ENCODE measurements at places on chromosomes 13 and 19.

GRCh38 chr19:27673986-27674385 lies 1539.0 kb downstream of the UQCRFS1 start:
- no peak for DNase-seq

GRCh38 chr13:81408647-81409046 lies 1067.7 kb upstream of the SPRY2 start:
- no peak for DNase-seq

DNA sequence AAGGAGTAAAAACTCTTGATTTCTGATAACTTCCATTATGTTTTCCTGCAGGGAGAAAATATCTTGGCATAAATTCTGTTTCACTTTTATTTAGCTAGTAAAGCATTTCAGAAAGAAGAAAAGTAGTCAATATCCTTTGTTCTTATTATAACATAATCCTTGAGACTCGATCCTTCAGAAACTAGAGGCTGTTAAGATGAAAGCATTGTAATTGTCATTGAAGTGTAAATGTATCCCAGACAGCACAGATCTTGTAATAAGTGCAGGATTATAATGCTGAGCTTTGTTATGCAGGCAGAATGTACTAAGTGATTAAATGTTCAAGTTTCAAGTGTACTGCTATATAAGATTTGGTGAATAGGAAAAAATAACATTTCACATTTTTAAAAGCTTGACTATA lies 225.2 kb upstream of the ATXN8OS start:
- DNase-seq: no peak

GRCh38 chr19:49430172-49430677 lies 5.0 kb downstream of the GFY start:
- no peak for DNase-seq

DNA sequence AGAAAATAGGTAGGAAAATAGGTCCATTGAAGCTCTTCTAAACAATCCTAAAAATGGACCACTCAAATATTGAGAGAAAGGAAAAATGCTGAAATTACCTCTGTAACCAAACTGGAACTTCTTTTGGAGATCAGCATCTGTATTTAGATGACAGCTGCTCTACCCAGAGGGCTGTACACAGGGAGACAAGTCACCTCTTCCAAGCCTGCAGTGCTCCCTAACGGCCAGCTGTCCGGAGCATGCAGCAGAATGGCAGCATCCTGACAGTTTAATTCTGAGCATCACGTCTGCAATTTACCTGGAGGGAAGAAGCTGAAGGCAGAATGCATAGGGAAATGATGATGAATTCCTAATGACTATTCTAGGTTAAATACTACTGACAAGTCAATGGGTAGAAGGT lies 62.8 kb upstream of the DIAPH3 start:
- no peak for DNase-seq

GRCh38 chr13:48979892-48980291 lies 4.2 kb downstream of the FNDC3A start:
- no peak for DNase-seq

- DNase-seq: no peak
Measured at GRCh38 chr19:12163826-12164225, 930 bp downstream of the ZNF136 start.

- no peak for DNase-seq
Measured at GRCh38 chr19:489418-490196, 6.7 kb upstream of the MADCAM1 start.

- DNase-seq: no peak
Measured at GRCh38 chr19:29964171-29964570, 22.1 kb downstream of the URI1 start.

- DNase-seq: no peak
Measured at GRCh38 chr19:13882836-13883235, 5.9 kb downstream of the NANOS3 start.

DNA sequence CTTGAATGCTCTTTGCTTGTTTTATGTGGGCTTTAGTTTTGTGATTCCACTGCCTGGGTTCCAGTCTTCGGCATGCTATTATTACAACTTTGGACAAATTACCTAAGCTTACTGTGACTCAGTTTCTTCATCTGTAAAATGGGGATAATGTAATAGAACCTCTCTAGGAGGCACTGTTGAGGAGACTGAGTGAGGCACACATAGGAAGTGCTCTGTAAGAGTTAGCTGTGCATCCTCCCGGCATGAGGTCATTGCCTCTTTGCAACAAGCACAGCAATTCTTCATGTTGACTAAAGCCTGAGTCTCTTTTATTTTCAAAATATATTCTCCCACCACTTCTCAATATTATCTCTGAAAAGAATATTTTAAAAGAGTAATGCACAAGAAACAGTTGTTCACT lies 227.4 kb downstream of the DLEU7 start:
- no peak for DNase-seq

- no peak for DNase-seq
Measured at GRCh38 chr13:79468819-79469218, 12.1 kb upstream of the NDFIP2 start.

GRCh38 chr13:110874508-110874960 lies 40.3 kb downstream of the ANKRD10 start:
- peak; percentile 31 for DNase-seq

- DNase-seq: no peak
Measured at GRCh38 chr13:23427342-23427843, 6.1 kb downstream of the SACS start.

- DNase-seq: no peak
Measured at GRCh38 chr13:110475550-110476219, 85.8 kb downstream of the RAB20 start.

GRCh38 chr13:22451327-22451741 lies 729.4 kb upstream of the SGCG start:
- no peak for DNase-seq

DNA sequence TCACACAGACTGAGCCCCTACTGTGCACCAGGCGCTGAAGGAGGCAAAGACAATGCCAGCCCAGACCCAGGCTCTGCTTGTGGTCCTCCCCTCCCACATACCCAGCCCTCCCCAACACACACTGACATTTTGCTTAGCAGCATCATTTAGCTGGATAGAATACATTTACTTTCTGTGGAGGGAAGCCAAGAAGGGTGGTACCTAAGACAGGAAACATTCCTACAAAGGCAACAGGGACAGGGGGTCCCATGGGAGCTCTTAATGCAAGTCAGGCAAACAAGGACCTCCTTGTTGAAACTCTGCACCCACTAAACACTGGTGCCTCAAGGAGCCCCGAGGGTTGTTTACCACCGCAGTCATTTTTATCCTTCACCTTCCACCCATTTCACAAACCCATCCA lies 77.0 kb upstream of the ZNF507 start:
- DNase-seq: no peak

DNA sequence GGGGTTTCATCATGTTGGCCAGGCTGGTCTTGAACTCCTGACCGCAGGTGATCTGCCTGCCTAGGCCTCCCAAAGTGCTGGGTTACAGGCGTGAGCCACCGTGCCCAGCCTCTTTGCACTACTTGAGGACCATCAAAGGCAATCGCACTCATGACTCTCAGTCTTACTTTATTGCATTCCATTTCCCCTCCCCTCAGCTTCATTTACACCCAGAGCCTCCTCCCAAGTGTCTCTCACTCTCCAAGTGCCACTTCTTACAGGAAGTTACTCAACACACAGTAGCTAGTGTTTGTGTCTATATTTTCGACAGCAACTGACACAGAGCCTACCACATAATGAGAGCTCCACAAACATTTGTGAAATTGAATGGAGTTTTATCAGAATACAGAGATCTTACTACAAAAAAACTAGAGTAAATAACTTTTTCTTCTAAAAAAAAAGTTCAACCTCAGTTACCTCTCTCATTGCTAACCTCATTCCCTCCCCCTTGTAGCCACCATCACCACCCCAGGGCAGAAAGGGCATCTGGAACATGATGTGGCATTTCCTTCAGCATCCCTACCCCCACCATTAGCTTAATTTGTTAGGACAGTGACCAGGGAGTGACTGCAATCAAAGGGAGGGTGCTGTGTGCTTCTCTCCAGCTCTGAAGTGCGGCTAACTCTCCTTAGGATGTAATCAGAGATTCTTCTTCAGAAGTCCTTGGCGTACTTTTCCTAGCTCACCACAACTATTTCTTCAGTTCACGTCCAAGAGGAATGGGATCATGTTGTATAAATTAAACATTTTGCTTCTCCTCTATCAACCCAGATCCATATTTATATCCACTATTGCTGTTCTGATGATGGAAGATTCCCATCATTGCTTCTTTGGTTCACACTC lies 17.0 kb upstream of the RUBCNL start:
- no peak for DNase-seq

GRCh38 chr13:40494946-40495620 lies 171.4 kb downstream of the FOXO1 start:
- no peak for DNase-seq

DNA sequence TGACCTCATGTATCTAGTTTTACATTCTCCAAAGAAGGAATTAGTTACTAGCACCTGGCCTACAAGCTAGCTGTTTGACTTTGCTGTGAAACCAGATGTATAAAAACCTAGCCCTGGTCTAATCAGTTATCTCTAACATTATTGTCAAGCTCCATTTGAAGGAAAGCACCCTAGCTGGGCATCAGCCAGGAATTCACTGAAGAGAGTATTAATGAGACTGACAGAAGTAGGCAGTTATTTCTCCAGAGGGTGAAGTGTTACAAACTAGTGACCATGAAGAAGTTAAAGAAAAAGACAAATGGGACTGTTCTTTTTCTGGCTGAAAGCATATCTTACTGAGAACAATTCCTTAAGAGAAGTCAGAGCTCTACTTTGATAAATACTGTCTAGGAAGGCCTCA lies 2529.3 kb upstream of the PCDH20 start:
- DNase-seq: no peak

Data from stimulated activated CD8-positive, alpha-beta memory T cell treated with anti-CD3 and anti-CD28 coated beads, Interleukin-15, amount 100 ng/mL, for 24 hours (primary cell).